ENCODE measurements at places on chromosomes 5 and 9.

GRCh38 chr5:36537724-36538123, 68.7 kb upstream of the SLC1A3 start:
- DNase-seq, result no peak

DNA sequence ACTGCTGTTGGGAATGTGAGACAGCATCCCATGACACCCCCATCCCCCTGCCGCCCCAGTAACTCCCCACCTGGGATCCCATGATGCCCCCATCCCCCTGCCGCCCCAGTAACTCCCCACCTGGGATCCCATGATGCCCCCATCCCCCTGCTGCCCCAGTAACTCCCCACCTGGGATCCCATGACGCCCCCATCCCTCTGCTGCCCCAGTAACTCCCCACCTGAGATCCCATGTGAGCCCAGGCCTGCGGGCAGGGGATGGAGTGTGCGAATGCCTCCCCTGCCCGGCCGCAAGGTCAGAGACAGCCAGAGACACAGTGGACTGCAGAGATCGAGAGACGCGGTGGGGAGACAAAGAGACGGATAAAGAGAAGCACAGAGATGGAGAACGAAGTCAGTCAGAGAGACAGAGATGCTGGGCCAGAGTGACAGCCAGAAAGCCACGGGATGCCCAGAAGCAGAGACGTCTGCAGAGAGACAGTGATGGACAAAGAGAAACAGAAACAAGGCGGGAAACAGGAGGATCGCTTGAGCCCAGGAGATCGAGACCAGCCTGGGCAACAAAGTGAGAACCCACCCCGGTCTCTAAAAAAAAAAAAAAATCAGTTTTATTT, 992 bp downstream of the SH2D3C start:
- no peak for DNase-seq

DNA sequence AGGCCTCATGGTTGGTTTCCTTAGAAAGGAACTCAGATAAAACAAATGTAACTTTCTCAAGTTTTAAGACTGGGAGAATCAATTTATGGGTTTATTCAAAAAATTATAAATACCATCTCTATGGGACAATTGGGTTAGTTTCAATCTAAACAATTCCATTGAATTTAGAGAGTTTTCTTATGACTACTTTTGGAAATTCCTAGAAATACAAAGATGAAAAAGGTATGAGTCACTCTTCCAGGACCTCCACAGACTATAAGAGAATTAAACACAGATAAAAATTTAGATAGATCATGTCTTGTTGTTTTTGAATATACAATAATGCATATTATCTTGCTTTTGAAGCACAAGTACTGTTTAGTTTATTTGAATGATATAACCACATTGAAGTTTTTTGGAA, 188.7 kb downstream of the CHSY3 start:
- DNase-seq, result peak; percentile 16

- DNase-seq, result no peak
These were observed 1.2 kb downstream of the GALT start for GRCh38 chr9:34647651-34648050.

DNA sequence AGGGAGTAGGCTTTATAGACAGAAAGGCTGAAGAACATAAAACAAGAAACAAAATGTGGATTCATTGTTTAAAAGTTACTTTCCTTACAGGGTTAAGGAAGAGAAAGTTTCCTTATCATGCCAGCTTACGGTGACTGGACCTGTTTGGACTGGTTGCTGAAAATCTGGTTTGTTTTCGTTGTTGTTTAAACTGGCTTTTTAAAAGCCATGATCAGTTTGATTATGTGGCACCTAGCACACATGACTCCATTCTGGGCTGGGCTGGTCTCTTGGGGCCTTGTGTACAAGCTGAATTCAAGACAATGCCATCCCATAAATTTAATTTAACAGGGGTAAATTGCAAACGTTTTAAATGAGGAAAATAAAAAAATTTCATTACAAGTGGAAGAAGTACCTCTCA, 18.4 kb upstream of the ZNF474 start:
- no peak for DNase-seq

GRCh38 chr5:100840370-100840769, 62.7 kb downstream of the ST8SIA4 start:
- DNase-seq, result no peak

- no peak for DNase-seq
These were observed 62.9 kb downstream of the DRD1 start for GRCh38 chr5:175381130-175381529.

DNA sequence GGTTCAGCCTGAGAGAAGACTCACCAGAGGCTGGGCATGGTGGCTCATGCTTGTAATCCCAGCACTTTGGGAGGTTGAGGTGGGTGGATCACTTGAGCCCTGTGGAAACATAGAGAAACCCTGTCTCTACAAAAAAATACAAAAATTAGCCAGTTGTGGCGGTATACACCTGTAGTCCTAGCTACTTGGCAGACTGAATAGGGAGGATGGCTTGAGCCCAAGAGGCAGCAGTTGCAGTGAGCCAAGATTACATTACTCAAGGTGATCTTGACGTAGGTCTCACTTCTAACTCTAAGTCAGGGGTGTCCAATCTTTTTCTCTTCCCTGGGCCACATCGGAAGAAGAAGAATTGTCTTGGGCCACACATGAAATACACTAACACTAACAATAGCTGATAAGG, 16.2 kb upstream of the ATP6V1G1 start:
- no peak for DNase-seq

GRCh38 chr9:91214867-91215266, 146.9 kb downstream of the AUH start:
- DNase-seq, result no peak

- DNase-seq, result no peak
These were observed 234.4 kb upstream of the MPDZ start for GRCh38 chr9:13513716-13514444.

DNA sequence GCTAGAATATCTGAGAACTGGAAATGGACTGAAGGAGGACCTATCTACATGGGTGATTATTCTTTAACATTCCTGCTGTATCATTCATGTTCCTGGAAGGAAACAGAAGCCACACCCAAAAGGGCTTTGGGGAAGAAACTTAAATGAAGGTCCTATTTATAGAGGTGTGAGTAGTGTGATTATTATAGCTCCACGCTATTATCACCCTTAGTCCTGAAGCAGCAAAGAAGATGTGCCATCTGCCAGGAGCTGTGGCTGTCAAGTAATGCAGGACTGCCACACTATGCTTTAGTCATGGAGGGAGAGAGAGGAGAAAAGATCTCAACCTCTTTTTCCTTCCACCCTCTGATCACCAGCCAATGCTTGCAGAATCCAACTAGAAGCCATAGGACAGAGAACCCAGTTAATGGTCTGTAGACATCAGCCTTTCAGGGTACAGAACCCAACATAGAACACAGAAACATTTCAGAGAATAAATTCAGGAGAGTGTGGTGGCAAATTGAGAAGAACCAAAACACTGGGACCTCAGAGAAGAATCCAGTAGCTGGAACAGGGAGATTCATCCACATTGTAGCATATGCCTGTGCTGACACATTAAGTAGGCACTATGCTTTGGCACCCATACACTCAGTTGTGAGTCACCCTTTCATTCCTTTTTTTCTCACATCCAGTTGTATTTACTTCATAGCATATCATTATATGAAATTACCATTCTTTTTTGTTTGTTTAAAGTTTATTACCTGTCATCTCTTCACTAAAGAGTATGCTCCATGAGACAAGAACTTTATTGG, 21.0 kb upstream of the RNF180 start:
- DNase-seq, result no peak

GRCh38 chr9:113012492-113012891, 500 bp upstream of the ZNF883 start:
- DNase-seq, result no peak

DNA sequence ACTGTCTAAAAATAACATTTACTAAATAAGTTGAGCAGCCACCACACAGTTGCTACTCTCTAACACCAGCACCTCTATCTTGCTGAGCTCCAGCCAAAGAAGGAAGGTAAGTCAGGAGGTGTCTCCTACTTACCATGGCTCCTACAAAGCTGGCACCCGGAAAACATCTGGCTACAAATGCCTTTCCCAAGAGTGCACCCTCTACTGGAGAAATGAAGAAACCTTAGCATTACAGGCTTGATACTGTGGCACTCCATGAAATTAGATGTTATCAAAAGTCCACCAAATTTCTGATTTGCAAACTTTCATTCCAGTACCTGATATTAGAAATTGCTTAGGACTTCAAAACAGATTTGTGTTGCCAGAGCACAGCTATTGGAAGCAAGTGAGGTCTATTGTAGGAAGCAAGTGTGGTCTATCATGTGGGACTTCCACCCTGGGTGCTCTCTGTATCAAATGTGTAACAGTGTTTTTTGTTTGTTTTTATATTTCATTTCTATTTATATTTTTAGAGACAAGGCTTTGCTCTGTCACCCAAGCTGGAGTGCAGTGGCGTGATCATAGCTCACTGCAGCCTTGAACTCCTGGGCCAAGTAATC, 25.7 kb upstream of the RFK start:
- DNase-seq, result no peak

- DNase-seq, result no peak
These were observed 164.3 kb upstream of the OTULINL start for GRCh38 chr5:14417276-14417730.

DNA sequence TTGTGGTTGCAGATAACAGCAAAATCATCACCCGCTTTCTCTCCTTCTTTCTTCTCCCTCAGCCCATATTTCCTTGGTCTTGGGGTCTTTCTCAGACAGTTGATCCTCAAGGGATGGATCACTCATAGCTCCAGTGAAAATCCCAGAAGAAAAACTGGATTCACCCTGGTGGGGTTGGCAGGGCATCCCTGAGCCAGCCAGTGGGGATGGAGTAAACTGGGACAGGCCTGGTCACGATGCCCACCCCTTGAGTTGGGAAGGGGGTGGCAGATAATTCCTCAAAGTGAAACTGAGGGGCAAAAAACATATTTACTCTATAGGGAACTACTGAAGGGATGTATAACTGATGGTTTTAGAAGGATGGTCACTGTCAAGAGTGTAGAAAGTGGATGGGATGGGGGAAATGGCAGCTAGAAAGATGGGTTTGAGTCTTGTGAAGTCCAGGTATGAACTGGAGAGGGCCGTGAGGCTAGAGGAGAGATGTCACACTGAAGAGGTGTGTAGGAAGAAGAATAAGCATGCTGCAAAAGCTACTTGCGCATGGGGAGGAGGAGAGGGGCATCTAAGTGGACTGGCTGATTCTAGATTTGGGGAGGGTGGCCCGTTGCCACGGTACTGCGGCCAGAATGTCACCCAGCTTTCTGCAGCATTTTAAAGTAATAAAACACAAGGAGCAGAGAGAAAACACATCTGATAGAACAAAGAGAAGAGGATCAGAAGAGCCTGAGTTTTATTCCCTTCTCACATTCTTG, 162.8 kb downstream of the PJA2 start:
- no peak for DNase-seq

DNA sequence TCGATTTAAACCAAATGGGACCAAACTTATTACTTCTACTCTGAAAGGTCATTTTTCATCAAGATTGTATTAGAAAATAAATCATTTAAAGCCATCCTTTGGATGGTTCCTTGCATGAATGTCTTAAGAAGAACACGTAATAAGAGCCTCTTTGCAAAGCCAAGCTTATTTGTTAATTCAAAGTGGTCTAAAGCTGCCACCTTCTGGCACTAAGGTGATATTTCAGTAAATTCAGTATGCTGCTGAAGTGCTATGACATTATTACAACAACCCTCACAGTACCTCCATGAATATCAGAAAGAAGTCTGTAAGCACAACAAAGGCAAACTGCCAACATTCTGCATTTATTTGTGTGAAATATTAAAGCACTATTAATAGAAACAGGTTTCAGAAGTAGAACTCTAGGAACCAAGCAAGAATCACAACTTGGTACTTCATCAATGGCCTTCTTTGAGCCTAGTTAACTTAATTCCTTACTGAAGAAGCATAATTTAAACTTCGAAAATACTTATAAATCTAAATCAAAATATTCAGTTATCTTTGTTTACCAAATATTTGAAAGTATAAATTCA, 53.1 kb upstream of the TYRP1 start:
- peak; percentile 9 for DNase-seq

GRCh38 chr5:136484808-136485325, 119.5 kb upstream of the TRPC7 start:
- no peak for DNase-seq

- no peak for DNase-seq
These were observed 164.1 kb downstream of the HMHB1 start for GRCh38 chr5:143976055-143976454.

DNA sequence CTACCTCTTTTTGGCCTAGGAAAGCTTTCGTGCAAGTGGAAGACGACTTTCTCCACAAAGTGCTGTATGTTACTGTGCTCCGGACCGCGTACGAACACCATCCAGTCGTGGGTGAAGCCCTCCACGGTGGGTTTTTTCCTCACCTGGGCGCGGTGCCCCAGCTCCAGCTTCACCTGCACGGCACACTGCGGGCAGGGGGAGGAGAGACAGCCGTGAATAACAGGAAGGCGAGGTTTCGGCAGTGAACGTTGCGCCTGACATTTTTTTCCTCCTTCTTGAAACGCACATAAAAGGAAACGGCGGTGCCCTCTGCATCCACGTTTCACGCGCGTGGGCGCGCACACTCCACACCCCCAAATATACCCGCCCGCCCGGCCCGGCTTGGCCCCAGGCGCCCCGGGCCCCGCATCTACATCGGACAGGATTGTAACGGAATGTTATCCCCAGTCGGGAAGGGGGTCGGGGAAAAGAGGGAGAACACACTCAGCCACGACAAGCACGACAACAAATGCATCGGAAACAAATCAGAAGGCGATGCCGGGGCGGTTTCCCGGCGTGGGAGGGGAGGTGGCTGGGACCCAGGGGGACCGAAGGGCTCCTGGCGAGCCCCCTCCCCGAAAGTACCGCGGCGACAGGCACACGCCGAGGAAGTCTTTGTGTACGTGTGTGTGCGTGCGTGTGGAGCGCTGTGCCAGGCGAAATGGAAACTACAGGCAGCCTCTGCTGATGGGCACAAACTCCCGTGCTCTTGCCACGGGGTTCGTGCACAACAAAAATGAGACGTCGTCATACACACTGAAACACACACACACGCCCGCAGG, 1.4 kb downstream of the MLLT3 start:
- DNase-seq, result no peak

- peak; percentile 4 for DNase-seq
These were observed 35.2 kb downstream of the RLN2 start for GRCh38 chr9:5269249-5269715.

DNA sequence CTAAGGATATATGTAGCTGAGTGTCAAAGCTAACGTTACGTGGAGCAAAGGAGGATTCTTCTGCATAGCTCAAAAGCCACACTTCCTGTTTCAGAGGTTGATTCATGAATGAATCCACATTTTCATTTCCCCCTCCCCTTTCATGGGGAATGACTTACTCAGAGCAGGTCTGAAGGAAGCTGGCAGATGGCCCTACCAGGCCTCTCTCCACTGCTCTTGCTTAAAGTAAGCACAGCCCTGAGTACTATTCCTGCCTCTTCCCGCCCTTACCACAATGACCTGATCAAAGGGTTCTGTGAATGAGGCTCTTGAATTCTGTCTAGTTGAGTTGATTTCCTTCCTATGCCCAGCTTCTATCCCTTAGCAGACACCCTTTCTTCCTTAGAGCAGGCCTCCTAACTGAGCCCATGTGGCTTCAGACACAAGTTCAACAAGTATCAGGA, 6.3 kb downstream of the IGIP start:
- DNase-seq, result peak; percentile 80

GRCh38 chr5:60961685-60962084, 16.7 kb downstream of the NDUFAF2 start:
- no peak for DNase-seq

Measured in AG04449 (cell line).